ENCODE measurements at places on chromosomes 16 and 17.

DNA sequence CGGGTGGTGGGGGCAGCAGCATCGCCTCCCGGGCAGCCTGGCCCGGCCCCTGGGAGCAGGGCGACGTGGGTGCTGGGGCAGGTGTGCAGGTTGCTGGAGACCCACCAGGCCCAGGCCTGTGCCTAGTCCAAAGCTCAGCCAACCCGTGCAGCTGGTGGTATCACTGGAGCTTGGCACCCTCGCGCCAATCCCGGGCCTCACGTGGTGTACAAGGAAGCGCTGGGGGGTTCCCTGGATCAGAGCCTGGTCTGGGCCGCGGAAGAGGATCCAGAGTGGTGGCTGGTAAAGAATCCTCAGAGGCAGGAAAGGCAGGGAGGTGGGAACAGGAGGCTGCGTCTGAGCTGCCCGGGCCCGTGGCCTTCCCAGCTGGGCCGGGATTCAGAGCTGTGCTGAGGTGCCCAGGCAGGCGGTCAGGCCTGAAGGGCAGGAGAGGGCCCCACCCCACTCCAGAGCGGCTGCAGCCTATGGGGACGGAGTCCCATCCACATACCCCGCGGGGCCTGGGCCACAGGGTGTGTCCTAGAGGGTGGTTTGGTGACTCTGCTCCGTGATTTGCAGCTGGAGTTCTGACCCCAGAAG lies 36.2 kb downstream of the ZFPM1 start:
- DNase-seq, result no peak

- no peak for DNase-seq
These were observed 135.2 kb downstream of the CCDC182 start for GRCh38 chr17:57609878-57610270.

DNA sequence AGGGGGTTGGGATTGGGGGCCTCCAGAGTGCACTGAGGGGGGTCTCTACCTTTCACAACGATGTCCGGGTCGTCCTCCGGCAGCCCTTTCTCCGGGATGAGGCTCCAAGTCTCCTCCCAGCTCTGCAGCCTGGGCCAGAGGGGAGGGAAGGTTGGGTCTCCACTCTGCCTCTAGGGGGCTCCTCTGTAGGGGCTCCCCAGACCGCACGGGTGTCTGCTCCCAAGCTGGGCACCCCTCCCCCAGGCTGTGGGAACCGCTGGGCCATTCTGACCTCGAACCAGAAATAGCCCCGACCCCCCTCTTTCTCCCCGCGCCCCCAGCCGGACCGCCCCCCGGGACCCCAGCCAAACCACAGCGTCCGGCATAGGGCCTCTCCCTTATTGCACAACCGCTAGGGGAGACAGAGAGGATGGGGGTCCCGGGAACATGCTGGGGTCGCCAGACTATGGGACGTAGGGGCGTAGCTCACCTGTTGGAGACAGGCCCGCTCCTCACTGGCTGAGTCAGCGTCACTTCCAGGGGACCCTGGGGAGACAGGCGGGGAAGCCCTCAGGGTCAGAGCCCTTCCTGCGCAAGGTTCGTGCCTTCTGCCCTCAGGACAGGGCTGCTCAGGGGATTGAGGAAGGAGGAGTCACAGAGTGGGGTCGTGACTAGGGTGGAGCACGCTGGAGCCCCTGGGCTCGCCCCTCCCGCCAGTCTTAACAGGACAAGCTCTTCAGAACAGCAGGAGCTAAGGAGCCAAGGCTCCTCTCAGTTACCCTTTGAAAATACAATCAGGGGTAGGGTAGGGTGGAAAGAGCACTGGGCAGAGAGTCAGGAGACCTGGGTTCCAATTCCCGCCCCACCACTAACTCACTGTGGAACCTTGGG lies 2.7 kb downstream of the PLEKHH3 start:
- no peak for DNase-seq

DNA sequence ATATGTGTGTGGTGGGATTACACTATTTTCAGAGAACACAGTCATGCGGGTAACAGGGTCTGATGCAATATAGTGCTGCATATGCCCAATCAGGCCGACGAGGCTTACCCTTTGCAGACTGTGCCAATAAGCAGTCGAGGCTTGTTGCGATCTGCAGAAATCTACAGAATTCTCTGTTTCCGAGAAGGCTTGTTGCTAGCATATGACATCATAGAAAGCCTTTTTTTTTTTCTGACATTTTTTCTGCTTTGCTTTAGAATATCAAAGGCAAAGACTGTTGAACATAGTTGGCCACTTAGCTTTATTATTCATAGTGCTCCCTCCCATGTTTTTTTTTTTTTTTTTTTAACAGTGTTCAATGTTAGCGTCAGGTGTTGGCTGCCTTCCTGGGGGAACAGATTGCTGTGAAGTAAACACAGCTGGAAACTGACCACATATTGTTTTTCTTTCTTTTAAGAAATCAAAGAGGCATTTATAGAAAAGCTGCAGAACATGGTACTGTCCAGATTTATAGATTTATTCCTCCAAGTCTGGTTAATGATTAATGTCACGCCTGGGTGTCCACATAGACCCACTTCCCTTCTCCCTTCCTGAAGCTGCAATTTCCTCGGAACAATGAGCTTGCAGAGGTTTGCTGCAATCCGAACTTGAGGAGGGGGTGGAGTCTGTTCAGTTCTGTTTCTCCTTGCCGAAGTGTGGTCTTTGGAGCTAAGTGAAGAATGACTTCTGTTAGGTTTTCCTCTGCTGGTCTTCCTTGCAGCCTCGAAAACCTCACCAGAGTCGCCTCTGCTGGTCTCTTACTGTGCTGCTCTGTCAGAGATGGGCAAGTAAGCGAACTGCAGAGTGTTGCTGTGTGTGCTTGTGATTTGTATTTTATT lies 87.3 kb downstream of the MAP2K6 start:
- DNase-seq, result no peak
